CD8-positive, alpha-beta memory T cell (primary cell): ENCODE measurements at places on chromosomes 7 and 10.

DNA sequence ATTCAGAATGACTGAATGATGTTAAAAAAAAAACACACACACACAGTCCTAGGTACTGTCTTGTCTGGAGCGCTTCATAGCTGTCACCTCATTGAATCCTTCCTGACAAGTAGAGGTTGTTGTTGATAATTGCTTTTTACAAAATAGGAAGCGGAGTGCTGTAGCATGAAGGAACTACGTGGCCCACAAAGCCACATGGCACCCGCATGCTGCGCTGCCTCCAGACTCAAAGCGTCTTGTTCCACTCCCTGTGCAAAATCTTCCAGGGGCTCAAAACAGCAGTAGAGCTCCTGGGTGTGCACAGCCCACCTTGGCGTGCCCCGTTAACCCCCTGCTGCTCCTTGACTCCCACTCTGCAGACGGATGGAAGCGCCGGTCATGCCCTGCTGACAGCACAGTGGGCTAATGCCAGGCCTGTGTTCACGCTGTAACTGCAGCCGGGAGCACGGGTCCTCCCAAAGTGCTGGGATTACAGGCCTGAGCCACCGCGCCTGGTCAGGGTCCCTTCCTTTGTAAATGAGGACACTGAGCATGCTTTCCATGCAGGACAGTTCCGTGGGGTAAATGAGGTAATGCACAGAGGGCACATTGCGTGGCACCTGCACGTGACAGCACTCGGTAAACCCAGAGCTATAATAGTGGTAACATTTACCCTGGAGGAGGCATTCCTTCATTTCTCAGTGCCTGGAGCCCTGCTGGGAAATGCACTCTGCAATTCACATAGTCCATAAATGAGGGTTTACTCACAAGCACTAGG lies 91.1 kb upstream of the GNA12 start:
- peak; percentile 30 for DNase-seq
- peaks cover 70% of the 10 kb centered on the region for H3K36me3 ChIP-seq
- H3K27me3 ChIP-seq, result no peaks in the 10 kb centered on the region

GRCh38 chr7:111104710-111105109 lies 13.8 kb downstream of the LRRN3 start:
- H3K4me1 ChIP-seq, result no peaks in the 10 kb centered on the region
- no peaks in the 10 kb centered on the region for H3K36me3 ChIP-seq
- no peak overlapping the region for H3K4me3 ChIP-seq
- H3K27me3 ChIP-seq, result no peaks in the 10 kb centered on the region
- no peak overlapping the region for H3K27ac ChIP-seq

DNA sequence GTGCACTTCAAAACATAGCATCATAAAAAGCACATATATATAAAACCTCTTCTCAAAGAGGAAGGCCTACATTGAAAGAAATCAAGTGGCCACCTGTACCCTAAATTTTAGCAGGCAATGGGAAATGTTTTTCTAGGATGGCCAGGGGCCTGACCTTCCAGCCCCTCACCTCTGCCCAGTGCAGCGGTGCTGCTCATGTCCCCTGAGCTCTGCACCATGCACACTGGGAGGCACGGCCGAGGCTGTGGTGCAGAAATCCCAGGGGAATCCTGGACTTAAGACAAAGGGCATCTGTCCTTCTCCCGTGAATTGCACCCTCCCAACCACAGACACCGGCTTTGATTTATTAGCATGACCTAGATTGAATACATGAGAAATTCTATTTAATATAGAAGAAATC lies 551.4 kb downstream of the GLRX3 start:
- H3K4me1 ChIP-seq, result no peaks in the 10 kb centered on the region
- H3K27me3 ChIP-seq, result no peaks in the 10 kb centered on the region
- no peak for DNase-seq
- no peaks in the 10 kb centered on the region for H3K36me3 ChIP-seq
- H3K27ac ChIP-seq, result no peak overlapping the region
- H3K4me3 ChIP-seq, result no peak overlapping the region

GRCh38 chr7:83870515-83870914 lies 221.6 kb upstream of the SEMA3E start:
- no peaks in the 10 kb centered on the region for H3K36me3 ChIP-seq
- no peak overlapping the region for H3K4me3 ChIP-seq
- H3K27me3 ChIP-seq, result no peaks in the 10 kb centered on the region
- H3K4me1 ChIP-seq, result no peaks in the 10 kb centered on the region

- peaks cover 12% of the 10 kb centered on the region for H3K4me1 ChIP-seq
- no peak overlapping the region for H3K27ac ChIP-seq
- H3K27me3 ChIP-seq, result no peaks in the 10 kb centered on the region
- no peaks in the 10 kb centered on the region for H3K36me3 ChIP-seq
- no peak overlapping the region for H3K4me3 ChIP-seq
These were observed 1047.5 kb downstream of the GATA3 start for GRCh38 chr10:9102026-9102425.

DNA sequence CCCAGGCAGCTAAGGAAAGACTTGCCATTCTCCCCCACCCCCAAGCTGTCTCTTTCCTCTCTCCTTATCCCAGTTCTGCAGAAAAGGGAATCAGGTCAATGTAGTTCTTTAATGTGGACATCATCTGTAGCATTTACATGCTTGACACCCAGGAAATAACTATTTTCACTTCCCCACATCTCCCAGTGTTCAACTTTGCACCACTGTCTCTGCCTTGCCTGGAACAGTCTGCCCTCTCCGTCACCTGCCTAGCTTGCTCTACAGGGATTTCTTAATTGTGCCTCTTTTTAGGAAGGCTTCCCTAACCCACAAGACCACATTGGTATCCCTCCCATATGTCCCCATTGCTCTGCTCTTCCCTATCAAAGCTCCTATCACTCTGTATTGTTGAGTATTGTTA lies 45.9 kb upstream of the TOMM7 start:
- H3K36me3 ChIP-seq, result no peaks in the 10 kb centered on the region
- H3K4me1 ChIP-seq, result no peaks in the 10 kb centered on the region
- no peaks in the 10 kb centered on the region for H3K27me3 ChIP-seq
- no peak for DNase-seq

DNA sequence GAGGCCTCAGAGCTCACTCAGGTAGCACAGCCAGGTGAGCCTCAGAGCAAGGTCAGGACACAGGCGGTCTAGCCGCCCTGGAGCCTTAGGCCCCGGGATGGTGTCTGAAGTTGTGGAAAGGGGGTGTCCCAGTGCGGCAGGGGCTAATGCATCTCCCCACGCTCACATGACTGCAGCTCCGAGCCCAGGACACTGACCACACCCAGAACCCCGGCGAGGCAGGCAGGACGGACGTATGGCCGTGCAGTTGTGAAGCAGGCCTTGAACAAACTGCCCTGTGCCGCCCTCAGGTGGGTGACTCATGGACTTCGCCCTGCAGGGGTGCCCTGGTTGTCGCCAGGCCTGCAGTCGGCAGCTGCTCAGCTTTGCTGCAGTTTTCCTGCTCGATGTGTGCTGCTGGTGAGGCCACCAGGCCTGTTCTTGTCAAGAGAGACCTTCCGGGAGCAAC lies 5.0 kb upstream of the PRKAR1B start:
- peaks cover 4% of the 10 kb centered on the region for H3K36me3 ChIP-seq
- no peaks in the 10 kb centered on the region for H3K4me1 ChIP-seq
- peak; percentile 16 for DNase-seq
- no peak overlapping the region for H3K27ac ChIP-seq

- no peaks in the 10 kb centered on the region for H3K27me3 ChIP-seq
- no peak overlapping the region for H3K27ac ChIP-seq
- no peak for DNase-seq
- no peaks in the 10 kb centered on the region for H3K4me1 ChIP-seq
- H3K36me3 ChIP-seq, result no peaks in the 10 kb centered on the region
- no peak overlapping the region for H3K4me3 ChIP-seq
These were observed 415.6 kb downstream of the EXOC4 start for GRCh38 chr7:133668296-133669060.
